ENCODE measurements at places on chromosomes 6 and 20.

- DNase-seq: no peak
These were observed 215.0 kb downstream of the SLC24A3 start for GRCh38 chr20:19427480-19427879.

DNA sequence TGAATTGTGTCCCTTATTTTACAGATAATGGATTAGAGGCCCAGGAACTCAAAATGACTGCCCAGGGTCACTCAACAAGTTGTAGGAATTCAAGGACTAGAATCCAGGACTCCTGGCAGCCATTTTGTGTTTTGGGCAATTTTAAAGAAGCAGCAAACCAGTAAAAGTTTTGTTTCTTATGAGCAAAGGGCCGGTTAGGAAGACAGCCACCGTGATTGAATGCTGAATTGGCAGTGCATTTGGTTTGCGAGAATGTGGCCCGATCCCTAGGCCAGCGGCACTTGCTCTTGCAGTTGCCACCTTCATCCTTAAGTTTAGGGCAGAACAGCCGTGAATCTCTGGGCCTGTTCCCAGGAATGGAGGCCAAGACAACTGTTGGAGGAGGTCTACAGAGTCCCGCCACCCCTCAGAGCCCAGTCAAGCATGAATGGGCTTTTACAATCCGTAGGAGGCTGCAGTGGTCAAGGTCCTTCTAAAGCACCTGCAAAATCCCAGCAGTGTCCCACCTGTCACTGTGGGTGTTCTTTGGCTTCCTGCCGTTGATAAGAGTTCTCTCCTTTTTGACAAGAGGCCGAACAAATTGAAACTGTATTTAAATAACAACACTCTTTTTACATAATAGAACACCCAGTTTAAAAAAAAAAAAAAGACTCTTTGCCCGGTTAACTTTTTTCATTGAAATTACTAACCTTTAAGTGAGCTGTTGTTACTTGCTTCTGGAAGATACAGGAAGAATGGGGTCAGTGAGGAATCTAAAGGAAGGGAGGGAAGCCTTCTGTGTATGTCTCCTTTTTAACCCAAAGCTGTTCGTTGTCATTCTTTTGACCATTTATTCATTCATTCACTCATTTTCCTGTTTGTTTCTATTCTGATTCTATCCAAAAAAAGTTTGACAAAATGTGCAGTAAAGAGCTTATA is 68.7 kb downstream of the PHACTR2 start:
- no peak for DNase-seq

DNA sequence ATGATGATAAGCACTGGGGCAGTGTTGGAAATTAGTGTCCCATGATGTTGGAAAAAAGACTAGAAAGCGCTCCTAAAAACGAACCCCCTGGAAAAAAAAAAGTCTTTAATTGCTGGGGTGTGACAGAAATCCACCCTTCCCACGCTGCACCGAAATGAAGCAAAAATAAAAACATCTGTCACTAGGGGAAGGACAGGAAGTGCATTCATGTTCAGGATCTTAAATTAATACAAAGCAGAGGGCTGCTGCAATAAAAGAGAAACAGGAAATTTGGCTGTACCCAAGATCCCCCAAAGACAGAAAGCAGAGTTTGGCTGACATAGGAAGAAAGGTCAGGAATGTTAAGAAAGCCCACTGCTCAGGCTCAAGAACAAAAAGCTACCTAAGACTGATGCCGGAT is 333.9 kb downstream of the TBC1D32 start:
- DNase-seq: no peak

DNA sequence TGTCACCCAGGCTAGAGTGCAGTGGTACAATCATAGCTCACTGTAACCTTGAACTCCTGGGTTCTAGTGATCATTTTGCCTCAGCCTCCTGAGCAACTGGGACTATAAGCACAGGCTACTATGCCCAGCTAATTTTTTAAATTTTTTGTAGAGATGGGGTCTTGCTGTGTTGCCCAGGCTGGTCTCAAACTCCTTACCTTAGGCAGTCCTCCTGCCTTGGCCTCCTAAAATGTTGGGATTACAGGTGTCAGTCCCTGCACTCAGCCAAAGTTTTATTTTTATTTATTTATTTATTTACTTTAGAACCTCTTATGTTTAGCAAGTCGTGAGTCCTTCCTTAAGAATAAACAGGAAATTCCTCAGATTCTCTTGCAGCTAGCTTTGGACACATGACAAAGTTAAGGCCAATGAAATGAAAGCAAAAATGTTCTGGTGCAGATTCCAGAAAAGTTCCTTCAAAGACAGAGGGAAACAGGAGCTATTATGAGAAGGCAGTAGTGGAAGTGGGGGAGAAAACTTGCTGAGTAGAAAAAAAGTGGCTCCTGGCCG is 19.1 kb downstream of the PIM1 start:
- DNase-seq: no peak

DNA sequence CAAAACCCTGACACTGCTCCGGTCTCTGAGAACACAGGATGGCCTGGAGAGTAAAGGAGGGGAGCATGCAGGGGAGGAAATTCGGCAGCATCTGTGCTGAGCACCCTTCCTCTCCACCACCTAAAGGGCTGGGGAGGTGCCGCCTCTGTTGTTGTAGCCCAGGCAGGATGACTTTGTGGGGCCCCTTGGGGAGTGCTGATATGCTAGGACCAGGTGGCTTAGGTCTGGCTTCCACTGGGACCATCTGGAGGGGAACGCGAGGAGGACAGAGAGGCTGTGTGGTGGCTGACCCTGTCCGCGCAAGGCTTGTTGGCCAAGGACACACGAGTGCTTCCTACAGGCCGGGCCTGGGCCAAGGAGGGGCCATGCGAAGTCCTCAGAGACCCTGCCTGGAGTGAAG is 9.9 kb upstream of the RPS6KA2 start:
- no peak for DNase-seq

DNA sequence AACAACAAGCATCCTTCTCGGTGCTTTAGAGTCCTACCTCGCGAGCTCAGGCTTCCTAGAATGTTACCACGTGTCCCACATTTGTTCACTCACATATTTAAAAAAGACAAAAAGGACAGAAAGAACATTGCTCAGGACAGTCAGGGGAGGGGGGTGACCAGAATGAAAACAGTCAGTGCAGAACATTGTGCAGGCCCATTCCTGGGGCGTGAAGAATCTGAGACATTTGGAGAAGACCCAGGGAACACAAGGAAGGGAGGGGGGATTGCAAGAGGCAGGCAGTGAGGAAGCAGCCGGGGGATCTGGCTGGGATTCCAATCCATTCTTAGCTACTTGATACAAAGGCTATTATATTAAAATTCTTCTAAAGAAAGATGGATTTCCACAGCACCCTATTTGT is 270.4 kb upstream of the CITED2 start:
- no peak for DNase-seq

GRCh38 chr6:116881236-116881635 is 4.2 kb downstream of the RFX6 start:
- no peak for DNase-seq

All from stimulated activated CD4-positive, alpha-beta T cell treated with anti-CD3 and anti-CD28 coated beads, Interleukin-1b, Interleukin-23, amount 100 ng/mL, for 1 hour (primary cell).